ENCODE measurements at places on chromosomes 7 and 10.

- DNase-seq, result no peak
Measured at GRCh38 chr7:81624650-81625631, 144.9 kb downstream of the HGF start.

- no peak for DNase-seq
Measured at GRCh38 chr7:91771394-91771793, 109.1 kb downstream of the MTERF1 start.

DNA sequence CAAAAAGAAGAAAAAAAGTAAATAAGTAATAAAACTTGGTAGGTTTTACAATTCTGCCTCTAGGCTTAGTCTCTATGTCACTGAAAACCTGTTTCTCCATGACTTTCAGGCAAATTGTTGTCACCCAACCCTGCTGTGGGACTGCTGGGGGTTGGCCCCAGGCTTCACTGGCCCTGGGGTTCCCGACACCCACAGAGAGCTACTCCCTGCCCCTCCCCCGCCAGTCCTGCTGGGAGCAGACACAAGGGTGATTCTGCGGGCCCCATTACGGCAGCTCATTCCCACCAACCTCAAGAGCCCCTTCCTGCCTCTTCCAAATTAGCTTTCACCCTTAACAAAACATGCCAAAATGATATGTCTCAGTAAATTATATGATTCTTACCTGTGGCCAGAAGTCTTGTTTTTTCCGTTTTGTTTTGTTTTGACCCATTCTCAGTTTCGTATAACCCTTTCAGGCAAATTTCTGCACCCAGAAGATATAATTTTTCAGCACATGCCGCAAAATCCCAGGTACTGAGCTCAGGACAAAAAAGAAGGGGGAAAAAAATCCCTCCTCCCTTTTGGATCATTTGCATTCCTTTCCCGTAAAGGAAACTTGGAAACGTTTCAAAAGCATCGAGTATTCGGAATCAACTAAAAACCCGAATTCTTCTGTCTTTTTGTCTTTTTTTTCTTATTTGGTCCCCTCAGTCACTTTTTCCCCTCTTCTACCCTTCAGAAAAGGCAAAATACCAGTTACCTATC lies 27.8 kb downstream of the CHST15 start:
- DNase-seq, result no peak

DNA sequence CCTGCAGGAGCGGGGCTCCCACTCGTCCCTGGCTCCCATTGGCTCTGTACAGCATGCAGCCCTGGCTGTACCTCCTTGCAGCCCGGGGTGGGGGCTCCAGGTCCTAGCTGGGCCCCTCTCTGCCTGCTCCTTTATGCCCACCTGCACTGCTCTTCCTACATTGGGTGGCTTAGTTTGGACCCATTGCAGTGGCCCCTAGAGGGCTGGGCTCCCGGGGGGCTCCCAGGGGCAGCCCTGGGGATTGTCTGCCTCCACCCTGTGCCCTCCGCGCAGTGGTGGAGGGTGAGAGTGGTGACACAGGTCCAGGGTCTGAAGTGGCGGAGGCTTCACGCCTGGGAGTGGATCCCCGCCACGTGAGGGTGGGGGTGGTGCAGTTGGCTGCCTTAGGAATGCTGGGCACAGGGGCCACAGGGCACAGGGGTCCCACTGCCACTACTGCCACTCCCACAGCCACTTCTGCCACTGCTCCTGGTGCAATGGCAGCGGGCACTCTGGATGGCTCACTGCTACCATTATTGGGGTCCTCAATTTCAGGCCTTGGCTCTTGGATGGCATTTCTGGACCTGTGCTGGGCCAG lies 177.1 kb downstream of the ARL4A start:
- no peak for DNase-seq

GRCh38 chr7:64880322-64881297 lies 22.5 kb upstream of the ZNF273 start:
- no peak for DNase-seq

- DNase-seq, result no peak
Measured at GRCh38 chr10:133186416-133187090, 26.5 kb downstream of the KNDC1 start.

GRCh38 chr7:43570688-43571365 lies 12.1 kb upstream of the STK17A start:
- DNase-seq, result no peak

- DNase-seq, result no peak
Measured at GRCh38 chr7:43956027-43956426, 29.8 kb downstream of the UBE2D4 start.

DNA sequence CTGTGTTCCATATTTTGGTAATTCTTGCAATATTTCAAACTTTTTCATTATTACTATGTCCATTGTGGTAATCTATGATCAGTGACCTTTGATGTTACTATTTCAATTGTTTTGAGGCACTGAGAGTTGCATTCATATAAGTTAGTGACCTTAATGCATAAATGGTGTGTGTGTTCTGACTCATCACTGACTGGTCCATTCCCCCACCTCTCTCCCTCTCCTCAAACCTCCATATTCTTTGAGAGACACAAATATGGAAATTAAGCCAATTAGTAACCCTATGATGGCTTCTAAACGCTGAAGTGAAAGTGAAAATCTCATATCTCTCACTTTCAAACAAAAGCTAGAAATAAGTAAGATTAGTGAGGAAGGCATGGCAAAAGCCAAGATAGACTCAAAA lies 739.6 kb downstream of the CCSER2 start:
- DNase-seq, result no peak

GRCh38 chr10:72421885-72422540 lies 67.3 kb upstream of the DNAJB12 start:
- DNase-seq, result no peak

- DNase-seq, result no peak
Measured at GRCh38 chr10:18759575-18759974, 100.3 kb downstream of the ARL5B start.

DNA sequence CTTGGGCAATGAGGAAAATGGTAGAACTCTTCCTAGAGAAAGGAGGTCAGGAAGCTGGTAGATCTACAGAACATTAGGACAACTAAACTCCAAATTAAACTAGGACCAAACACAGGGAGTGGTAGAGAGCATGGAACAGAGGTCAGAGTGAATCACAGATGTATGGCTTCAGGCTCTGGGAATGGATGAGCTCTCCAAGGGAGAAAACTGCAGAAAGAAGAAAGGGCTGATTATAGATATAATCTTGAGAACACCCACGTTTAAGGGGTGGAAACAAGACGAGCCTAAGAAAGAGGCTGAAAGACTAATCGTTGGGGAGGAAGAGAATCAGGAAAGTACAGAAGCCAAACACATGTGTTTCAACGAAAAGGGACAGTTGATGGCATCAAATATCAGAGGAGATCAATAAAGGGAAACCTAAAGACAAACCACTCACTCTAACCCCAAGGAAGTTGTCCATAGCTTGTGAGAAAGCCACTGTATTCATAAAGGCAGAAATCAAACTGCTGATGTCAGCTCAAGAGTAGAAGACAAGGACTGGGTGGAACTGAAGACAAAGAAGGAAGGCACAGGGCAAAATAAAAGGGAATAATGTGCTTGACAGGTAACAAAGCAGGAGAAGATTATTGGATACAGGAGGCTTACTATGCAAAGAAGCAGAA lies 41.4 kb downstream of the NUDCD3 start:
- DNase-seq, result no peak

- peak; percentile 80 for DNase-seq
Measured at GRCh38 chr7:24981171-24981951, 1.4 kb upstream of the OSBPL3 start.

- DNase-seq, result peak; percentile 10
Measured at GRCh38 chr10:79943871-79944270, 5.0 kb downstream of the SFTPD start.

- DNase-seq, result no peak
Measured at GRCh38 chr7:131827421-131827820, 271.0 kb upstream of the PODXL start.

GRCh38 chr10:21402606-21403083 lies 122.8 kb downstream of the SKIDA1 start:
- DNase-seq, result no peak

DNA sequence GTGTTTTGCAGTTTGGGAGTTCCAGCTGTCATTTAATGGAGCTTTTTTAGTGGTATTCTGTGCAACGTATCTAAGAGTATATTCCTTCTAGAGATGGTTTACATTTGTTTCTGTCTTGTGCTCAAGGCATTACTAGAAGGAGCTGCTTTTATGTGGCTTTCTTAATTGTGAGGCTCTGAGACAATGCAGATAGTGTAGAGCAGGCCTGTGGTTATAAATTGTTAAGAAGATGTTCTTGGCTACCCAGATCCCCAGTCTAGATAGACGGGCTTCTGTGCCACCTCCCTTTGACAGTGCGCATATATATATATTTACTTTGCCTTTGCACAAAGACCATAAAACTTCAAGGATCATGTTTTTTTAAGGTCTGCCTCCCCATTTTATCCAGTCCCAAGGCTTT lies 160.8 kb upstream of the PODXL start:
- no peak for DNase-seq

GRCh38 chr7:26735976-26736600 lies 128.3 kb downstream of the SKAP2 start:
- DNase-seq, result no peak

DNA sequence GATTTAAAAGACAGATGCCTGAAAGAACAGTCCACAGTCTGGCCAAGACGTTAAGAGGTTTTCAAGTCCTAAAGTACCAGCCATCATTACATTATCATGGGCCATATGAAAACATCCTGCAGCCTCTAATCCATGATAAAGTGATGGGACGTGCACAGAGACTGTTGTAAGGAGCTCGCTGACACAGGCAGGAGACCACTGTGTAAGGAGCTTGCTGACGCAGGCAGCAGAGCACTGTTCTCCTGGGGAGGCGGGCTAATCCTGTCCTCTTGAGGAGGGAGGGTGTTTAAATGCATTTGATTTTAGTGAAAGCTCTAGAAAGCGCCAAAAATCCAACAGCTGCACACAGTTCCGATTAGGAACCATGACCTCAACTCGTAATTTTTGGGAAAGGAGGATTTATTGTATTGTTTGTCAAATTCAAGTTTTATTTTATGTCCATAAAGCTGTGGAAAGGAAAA lies 16.9 kb downstream of the SVIL start:
- DNase-seq, result no peak

GRCh38 chr10:124523901-124524300 lies 62.3 kb downstream of the LHPP start:
- no peak for DNase-seq

GRCh38 chr10:113609704-113610108 lies 54.1 kb downstream of the NRAP start:
- DNase-seq, result no peak

All from activated T-cell treated with anti-CD3 and anti-CD28 coated beads, Interleukin-2, amount 50 U/mL, for 48 hours (primary cell).